ENCODE measurements at places on chromosomes 3 and 15.

GRCh38 chr3:108406063-108406660 lies 104.2 kb downstream of the MYH15 start:
- no peak for DNase-seq

DNA sequence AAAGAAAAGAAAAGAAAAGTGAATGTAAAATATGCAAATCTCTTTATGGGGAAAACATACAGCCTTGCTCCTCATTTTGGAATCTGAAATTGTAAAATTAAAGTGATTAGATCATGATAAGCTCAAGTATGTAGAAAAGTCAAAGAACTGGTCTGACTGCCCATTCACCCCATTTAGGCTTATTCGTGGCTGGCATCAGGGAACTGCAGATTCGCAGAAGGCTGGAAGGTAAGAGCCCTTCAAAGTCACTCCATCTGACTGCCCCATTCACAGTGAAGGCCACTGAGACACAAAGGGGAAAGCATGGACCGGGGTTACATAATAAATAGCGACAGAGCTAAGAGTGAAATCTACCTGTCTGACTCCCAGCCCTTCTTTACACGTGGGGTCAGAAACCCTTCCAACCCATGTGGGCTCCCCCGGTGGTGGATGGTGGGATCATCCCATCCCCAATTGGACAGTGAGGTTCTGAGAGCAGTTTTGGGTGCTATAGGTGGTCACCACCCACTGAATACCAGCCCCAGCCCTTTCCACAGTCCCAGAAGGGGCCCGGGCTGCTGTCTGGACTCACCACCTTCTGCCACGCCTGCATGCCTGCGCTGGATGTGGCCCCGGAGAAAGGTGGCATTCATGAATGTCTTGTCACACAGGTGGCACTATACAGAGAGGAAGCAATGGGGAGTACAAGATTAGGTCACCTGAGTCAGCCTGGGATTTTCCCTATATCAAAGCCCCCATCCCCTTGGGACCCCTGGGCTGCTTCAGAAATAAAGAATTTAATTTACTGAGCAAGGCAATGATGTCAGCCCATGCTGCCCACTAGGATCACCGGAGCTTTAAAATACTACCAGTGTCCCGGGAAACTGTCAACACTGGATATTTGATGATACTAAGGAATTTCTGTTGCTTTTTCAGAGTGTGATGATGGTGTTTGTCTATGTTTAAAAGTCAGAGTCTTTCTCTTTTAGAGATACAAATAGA lies 17.9 kb downstream of the DZIP1L start:
- no peak for DNase-seq

DNA sequence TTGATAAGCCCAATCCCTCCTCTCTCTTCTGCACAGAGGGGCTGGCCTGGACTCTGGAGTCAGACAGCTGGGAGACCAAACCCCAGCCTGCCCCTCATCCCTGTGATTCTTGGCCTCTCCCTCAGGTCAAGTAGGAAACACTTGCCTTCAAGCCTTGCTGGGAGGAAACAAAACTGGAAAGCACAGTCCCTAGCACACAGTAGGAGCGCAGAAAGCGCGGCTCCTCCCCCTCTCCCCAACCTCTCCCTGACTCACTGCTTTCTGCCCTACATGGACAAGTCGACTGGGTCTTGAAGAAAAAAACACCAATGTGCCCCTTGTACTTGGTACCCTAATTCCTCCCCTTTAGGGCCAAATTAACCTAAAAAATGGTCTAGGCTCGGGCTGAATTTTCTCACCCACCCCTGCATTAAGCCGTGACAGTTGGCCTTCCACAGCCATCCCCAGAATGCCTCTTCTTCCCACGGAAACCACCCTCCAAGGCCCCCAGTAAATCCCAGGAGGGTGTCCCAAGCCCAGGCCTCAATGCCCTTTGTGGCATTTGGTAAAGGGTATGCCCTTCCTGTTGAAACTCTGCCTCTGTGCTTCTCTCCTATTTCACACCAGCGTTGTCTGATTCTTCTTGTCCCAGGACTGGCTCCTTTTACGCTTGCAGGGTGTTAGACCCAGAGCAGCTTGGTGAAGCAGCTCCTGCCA lies 11.3 kb upstream of the RAF1 start:
- DNase-seq: no peak

- DNase-seq: no peak
Observed at GRCh38 chr15:88250826-88251225, 5.7 kb downstream of the NTRK3 start.

DNA sequence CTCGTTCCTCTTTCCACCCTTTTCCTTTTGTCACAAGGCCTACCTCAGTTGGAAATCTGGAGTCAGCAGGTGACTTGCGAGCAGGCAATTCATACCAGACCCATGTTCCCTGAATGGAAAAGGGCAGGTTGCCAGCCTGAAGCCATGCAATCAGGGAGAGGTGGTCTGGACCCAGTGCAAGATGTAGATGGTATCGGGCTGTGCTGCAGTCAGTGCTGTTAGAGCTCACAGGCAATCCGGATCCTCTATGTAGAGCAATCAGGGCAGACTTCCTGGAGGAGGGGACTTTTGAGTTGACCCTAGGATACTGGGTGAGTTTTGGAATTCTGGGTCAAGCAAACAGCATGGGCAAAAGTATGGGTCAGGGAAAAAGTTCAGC lies 18.9 kb downstream of the LOXL1 start:
- no peak for DNase-seq

GRCh38 chr3:106611841-106612240 lies 743.0 kb upstream of the CBLB start:
- no peak for DNase-seq
